AG09309 (cell line): ENCODE measurements at places on chromosomes 6 and 20.
A peak's percentile ranks its signal among the peaks of the same experiment; 100 is the strongest.

DNA sequence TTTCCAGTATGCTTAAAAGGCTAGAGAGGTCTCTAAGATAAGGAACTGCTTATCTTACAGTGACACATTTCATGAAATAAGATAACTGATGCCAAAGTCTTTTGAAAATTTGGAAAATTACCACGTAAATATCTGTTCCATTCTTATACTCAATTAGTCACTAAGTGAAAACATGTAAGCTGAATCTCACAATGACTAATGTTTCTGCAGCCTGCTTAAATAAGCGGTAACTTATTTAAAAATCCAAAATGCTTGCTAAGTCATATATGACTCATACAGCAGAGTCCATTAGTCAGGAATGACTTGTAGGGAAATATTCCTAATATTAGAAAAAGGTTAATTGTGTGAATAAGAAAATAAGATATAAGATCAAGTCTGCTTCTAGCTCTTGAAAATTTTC is 27.8 kb upstream of the LGSN start:
- peak; percentile 60 for DNase-seq

GRCh38 chr20:47815866-47816265 is 30.6 kb upstream of the SULF2 start:
- no peak for DNase-seq

- DNase-seq: no peak
These were observed 29.2 kb downstream of the TFAP2A start for GRCh38 chr6:10385524-10386132.

DNA sequence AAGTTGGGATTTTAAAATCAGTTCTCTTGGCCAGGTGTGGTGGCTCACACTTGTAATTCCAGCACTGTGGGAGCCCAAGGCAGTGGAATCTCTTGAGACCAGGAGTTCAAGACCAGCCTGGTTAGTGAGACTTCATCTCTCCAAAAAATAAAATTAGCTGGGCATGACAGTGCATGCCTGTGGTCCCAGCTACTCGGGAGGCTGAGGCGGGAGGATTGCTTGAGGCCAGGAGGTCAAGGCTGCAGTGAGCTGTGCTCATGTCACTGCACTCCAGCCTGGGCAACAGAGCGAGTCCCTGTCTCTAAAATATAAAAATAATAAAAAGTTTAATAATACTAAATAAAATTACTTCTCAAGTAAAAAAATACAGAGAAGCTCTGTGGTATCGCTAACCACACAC is 77.5 kb downstream of the FOXA2 start:
- DNase-seq: no peak

DNA sequence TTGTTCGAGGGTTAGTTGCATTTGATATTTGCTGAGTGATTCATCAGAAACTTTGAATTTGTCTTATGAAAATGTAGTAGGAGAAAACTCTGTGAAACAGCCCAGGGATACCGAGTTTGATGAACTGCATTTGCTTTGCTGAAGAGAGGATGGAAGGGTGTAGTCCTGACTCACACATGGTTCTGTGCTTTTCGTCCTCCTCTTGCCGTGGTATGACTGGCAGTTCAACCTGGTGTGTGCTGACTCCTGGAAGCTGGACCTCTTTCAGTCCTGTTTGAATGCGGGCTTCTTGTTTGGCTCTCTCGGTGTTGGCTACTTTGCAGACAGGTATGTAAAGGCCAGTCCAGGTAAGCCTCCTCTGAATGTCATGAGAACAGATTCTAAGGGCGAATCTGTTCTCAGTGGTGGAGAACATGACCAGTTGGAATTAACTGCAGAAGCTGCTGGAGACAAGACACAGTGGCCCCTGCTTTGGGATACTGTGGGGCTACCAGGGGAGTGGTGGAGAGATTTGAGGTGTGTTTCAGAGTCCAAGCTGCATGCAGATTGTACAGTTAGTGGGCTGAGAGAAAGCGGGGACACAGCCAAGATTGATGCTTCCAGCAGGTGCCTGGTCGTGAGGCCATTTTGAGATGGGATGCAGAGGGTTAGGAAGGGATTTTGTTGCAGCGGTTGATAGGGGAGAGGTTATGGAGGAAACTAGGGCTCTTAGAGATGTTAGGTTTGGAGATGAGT is 8.4 kb downstream of the SLC22A1 start:
- DNase-seq: no peak

DNA sequence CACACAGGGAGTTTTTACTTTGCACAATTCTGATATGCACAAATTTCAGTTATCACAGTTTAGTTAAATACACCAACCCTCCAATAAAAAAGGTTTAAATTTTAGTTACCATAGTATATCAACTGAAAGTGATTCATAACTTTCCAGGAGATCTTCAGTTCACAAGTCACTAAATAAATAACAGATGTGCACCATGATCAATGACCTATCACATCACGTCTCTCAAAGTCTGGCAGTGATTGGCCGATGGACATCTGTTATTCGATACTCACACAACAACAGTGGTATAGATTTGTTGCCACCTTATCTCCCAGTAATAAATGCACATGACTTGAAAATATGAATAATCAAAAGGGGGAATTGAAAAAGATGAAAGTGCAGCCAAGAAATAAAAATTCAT is 66.8 kb upstream of the PTCHD4 start:
- no peak for DNase-seq
